GM10248 (cell line): ENCODE measurements at places on chromosomes 5 and 9.
A peak's percentile ranks its signal among the peaks of the same experiment; 100 is the strongest.

DNA sequence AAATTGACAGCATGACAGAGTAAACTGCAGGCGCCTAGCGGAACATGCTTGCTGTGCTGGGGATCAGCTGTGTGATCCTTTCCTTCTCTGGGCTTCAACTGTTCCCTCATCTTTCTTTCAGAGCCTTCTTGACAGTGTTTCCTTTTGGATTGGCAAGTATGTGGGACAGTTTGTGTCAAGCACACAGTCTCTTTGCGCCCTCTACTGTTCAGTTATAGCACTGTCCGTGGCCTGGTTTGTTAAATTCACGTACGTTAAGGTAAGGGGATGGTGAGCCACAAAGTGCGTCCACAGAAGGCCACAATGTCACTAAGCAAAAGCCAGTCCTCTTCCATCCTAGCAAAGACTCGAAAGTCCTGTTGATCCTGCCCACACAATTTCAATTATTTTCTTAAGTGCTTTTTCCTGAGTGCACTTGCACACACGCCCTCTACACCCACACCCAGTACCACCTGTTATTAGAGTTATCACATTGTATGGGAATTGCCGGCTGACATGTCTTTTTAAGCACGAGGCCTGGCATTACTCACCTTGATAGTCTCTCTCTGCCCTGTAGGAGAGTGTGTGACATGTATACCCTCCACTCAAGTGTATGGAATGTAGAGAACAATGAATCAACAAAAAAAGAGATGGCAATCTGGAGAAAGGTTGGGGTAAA lies 22.5 kb upstream of the PTPN3 start:
- DNase-seq = peak; percentile 72

DNA sequence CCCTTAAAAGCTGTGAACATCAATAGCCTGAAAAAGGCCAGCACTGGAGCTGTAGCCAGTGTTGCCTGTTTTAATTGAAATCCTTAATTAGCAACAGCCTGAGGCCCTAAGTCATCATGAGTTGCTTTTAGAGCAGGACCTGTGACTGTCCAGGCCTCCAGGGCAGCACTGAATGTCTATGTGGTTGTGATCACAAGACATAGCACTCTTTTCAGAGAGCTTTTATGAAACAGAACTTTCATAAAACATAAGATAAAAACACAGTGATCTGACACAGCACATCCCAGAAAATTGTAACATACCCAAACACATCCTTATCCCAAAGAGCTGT lies 85.5 kb upstream of the MYO10 start:
- DNase-seq = no peak

GRCh38 chr5:6728011-6728794 lies 15.0 kb downstream of the TENT4A start:
- peak; percentile 76 for DNase-seq

GRCh38 chr5:76745670-76746069 lies 29.7 kb downstream of the F2R start:
- DNase-seq = no peak

- DNase-seq = no peak
Measured at GRCh38 chr5:74148321-74148720, 492.2 kb downstream of the ENC1 start.

DNA sequence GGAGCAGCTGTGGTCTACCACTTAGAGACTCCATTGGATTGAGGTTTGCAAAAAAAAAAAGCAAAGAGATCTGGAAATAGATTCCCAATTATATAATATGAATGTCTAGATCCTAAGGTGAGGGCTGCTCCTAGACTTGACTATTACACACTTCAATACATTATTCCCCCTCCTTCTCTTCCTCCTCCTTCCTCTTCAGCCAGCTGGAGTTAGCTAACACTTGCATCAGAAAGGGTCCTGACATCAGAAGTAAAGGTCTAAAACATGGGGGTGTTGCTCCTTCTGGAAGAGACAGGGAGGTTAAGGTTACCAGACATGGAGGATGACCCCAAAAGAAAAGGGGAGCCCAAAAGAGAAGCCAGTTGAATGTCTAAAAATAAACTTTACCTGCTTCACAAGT lies 12.9 kb upstream of the NR3C1 start:
- DNase-seq = no peak

DNA sequence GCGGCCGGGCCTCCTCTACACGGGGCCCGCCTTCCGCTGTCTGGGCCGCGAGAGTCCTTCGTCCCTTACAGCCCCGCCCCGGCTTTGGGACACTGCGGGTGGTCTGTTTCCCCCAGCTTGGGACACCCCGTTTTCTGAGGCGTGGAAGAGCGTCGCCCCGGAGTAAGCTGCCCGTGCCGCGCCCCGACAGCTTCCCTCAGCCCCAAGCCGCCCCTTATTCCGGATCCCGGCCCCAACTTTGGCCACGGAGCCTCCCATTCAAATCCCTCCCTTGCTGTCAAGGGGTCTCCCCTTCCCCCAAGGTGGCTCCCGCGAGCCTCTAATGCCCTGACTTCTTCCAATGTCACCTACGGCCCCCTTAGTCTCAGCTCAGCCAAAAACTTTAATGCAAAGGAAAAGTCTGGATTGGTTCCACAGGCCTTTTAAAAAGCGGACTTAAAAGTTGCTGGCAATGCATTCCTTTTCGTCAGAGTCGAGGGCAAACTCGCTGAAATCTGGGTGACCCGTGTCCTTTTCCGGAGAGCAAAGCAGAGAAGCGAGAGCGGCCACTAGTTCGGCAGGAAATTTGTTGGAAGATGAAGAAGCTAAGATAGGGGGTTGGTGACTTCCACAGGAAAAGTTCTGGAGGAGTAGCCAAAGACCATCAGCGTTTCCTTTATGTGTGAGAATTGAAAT lies 19.8 kb downstream of the EXOSC2 start:
- peak; percentile 35 for DNase-seq

DNA sequence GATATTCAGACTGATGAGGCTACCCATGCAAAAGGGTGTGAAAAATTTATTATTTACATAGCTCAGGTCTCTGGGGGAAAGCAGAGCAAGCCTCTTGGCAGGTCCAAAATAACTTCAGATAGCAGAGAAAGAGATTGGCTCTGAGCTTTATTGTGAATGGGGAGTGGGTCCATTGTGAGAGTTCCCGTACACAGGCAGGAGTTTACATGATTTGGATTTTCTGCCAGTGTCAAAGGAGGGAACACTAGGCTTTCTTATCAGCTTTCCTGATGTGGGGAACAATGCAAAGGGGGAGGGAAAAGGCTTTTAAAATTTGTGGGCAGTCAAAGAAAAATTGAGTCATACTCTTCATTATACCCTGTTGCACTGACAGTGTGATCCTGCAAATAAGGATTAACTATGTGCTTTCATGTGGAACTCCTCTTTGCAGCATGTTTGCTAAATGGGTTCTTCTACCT lies 615.0 kb upstream of the RIOK2 start:
- DNase-seq = no peak

- DNase-seq = no peak
Measured at GRCh38 chr9:100221538-100221937, 122.5 kb downstream of the INVS start.

GRCh38 chr9:116555119-116555518 lies 132.0 kb upstream of the TRIM32 start:
- no peak for DNase-seq

DNA sequence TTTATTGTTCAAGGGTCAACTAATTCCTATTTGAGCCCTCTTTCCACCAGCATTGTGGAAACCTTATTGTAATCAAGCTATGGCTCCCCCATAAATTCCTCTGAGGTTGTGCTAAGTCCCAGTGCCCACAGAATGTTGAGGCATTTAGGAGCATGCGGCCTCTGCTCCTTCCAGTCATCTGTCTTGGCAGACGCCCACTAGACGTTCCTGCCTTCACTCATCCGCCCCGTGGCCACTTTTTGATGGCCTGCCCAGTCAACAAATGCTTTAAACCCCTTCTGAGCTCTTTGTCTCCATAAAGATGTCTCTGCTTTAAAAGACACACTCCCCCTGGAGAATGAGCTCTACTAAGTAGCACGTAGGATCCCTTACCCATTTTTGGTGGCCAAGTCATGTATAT lies 104.7 kb downstream of the GAS1 start:
- DNase-seq = no peak

DNA sequence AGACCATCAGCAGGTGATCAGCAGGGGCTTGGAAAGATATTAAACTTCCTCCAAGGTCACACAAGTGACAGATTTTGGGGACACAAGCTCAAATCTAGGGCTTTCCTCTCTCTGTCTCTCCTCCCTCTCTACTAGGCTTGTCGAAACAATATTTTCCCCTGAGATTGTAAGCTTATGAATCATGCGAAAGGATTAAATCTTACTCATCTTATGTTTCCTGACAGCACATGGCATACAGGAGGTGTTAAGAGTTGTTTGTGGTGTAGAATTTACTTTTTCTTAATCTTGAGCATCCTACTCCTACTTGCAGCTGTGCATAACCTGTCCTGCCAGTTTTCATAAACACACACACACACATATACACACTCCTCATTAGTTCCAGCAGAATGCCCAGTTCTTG lies 186.3 kb downstream of the MARCHF11 start:
- DNase-seq = no peak

DNA sequence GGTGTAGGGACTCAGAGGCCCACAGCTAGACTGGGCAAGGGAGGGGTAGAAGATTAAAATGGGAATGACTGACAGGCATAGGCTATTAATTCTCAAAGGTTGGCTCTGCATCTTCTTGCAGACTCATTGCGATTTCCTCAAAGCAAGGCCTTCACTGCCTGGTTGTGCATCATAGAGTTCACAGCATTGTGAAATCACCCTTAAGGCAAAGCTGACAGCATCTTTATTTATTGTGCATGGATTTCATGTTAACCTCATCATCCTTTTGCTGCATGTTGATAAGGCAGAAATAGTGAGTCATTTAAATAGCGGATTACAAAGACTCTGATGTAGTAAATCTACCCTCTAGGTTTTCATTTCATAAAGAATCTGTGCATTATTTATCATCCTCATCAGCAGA lies 13.6 kb upstream of the PALM2AKAP2 start:
- no peak for DNase-seq

- no peak for DNase-seq
Measured at GRCh38 chr5:72468606-72469005, 38.6 kb downstream of the ZNF366 start.

DNA sequence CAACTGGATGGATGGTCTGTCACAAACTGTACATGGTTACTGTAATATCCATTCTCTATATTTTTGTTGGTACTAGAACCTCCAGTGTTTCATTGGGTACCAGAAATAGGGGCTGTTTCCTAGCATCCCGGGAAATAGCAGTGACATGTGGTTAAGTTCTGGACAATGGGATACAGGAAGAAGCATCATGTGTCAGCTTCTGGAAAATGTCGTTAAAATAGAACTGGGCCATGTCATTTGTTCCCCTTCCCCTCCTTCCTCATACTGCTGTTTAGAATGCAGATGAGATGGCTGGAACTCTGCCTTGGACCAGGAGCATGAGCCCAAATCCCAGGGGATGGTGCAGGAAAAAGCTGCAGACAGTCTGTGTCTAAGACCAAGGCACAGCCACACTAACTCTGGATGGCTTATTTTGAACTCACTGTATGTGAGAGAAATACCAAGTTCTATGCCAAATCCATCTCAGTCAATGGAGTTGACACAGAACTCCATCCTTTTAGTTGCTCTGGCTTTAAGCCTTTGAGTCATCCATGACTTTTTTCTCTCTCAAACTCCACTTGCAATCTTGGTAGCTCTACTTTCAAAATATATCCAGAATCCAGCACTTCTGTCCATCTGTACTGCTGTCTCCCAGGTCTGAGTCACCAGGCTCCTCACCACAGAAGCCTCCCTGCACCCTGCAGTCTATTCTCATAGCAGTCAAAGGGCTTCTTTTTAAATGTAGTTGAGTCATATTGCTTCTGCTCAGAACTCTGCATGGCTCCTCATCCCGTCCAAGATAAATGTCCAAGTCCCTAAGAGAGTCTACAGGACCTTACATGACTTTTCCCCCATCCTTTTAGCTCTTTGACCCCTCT lies 184.2 kb downstream of the NSG2 start:
- no peak for DNase-seq

DNA sequence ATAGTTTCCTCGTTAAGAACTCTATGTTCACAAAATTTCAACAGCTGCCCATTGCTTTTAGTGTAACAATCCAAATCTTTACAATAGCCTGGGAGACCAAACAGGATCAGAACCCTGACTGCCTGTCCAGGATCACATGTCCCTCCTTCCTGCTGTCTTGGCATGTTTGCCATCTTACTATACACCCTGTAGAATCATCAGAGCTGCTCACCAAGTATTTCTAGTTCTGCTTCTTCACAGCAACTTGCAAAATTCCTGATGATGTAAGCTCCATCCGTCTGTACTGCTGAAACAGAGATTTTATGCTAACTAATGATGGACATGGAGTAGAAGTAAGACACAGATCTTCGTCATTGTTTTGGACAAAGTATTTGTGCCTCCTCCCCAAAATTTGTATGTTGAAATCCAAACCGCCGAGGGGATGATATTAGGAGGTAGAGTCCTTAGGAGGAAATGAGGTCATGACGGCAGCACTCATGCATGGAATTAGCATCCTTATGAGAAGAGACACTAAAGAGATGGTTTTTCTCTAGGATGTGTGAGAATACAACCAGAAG lies 464.9 kb upstream of the BRINP1 start:
- no peak for DNase-seq

DNA sequence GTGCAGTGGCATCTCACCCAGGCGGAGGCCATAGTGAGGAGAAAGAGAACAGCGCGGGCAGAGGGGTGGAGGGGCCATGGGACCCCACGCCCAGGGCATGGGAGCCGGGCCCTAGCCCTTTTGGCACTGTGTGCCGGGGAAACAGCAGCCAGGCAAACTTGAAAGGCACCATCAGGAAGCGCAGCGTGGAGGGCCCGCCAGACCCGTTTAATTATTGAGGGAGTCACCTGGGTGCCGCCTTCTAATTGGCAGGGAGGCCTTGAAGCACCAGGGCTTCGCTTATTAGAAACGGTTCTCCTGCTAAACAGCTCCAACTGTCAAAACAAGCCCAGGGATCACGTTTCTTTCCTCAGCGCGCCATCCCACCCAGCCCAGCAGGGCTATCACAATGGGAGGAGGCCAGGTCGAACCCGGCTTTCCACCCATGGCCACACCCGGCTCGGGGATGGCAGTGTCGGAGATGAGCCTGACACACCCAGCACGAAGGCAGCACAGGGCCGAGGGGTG lies 104.6 kb upstream of the SARDH start:
- no peak for DNase-seq

GRCh38 chr9:70192707-70193106 lies 66.1 kb upstream of the SMC5 start:
- no peak for DNase-seq

GRCh38 chr5:34410411-34411139 lies 245.6 kb upstream of the RAI14 start:
- no peak for DNase-seq

DNA sequence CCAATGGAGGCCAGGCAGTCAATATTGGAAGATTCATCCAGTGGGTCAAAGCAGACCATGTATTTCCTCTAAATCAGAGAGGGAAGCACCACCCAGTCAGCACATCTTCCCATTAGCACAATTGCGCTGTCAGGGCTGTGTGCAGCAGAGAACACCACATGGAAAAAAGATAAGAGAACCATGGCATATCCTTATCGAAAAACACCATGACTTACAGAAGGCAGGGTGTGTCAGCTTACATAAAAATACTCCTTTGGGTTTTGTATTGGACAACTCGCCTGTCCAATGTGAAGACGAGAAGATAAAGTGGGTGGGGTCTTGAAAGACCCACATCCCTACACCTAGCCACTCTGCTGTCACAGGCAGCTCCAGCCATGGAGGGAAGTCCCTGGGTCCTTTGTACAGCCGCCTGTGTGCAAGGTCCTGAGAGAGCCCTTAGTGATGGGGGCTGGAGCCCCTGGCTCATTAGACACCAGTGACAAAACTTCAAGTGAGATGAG lies 71.9 kb upstream of the SPATA31E1 start:
- DNase-seq = no peak
